ENCODE measurements at places on chromosomes 7 and 10.

DNA sequence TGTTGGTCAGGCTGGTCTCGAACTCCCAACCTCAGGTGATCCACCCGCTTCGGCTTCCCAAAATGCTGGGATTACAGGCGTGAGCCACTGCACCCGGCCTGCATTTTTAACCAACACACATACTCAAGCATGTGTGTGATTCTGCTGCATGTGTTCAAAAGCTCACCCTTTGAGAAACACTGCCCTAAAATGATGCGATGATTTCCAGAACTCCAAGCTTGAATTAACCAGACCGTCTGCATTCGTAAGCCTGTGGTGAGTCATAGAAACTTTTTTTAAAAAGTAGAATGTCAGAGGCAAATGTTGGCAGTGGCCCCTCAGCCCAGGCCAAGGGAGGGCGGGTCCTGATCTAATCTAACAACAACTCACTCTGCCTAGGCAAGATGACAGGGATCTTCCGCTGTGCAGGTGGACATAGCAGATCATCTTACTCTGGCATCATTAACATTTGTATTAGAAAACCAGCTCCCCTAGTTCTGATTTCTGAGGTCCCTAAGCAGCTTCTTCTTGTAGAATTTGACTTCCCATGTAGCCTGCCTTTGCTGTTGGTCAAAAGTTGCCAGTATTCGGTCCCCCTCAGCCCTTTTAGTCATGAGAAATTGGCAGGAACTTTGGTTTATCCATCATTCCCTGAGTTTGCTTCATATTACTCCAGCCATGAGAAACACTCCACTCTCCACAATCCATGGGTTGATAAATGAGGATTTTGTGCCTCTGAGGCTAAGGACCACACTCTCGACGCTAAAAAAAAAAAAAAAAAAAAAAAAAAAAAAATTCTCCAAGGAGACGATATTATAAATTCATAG lies 190.4 kb downstream of the SKIDA1 start:
- H3K36me3 ChIP-seq = no peaks in the 10 kb centered on the region
- DNase-seq = peak; percentile 80
- H3K27ac ChIP-seq = peak overlapping the region; percentile 67
- H3K4me1 ChIP-seq = peaks cover 32% of the 10 kb centered on the region

GRCh38 chr10:78442836-78443550 lies 409.3 kb downstream of the RPS24 start:
- H3K27ac ChIP-seq = no peak overlapping the region
- no peak overlapping the region for H3K4me3 ChIP-seq
- H3K4me1 ChIP-seq = no peaks in the 10 kb centered on the region
- H3K36me3 ChIP-seq = no peaks in the 10 kb centered on the region
- no peak for DNase-seq
- no peaks in the 10 kb centered on the region for H3K27me3 ChIP-seq

DNA sequence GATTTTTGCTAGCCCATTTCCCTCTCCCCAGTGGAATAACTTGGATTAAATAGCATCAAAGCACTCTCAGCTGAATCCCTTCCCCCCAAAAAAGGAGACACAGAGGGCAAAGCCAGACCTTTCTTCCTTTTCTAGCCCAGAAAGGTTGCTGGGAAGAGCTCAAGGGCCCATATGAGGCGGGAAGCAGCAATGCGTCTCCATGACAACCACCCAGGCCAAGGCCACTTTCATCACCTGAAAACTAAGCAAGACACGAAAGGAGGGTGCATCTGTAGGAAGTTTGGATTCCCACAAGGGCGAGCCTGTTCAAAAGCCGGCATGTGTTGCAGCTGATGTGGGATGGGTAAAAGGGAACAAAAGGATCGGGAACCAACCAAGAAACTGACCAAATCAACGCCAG lies 229.1 kb downstream of the PLXNA4 start:
- DNase-seq = no peak
- H3K36me3 ChIP-seq = no peaks in the 10 kb centered on the region
- no peaks in the 10 kb centered on the region for H3K4me1 ChIP-seq
- H3K27me3 ChIP-seq = peaks cover 16% of the 10 kb centered on the region
- no peak overlapping the region for H3K27ac ChIP-seq
- H3K4me3 ChIP-seq = no peak overlapping the region

- H3K4me3 ChIP-seq = no peak overlapping the region
- no peaks in the 10 kb centered on the region for H3K36me3 ChIP-seq
- H3K27me3 ChIP-seq = no peaks in the 10 kb centered on the region
- DNase-seq = no peak
- H3K4me1 ChIP-seq = no peaks in the 10 kb centered on the region
Measured at GRCh38 chr10:11153766-11154165, 136.1 kb downstream of the CELF2 start.

- no peaks in the 10 kb centered on the region for H3K4me1 ChIP-seq
- no peaks in the 10 kb centered on the region for H3K36me3 ChIP-seq
- no peak overlapping the region for H3K27ac ChIP-seq
- H3K4me3 ChIP-seq = no peak overlapping the region
- H3K27me3 ChIP-seq = peaks cover 6% of the 10 kb centered on the region
Measured at GRCh38 chr7:142300689-142301088, 42.8 kb upstream of the PRSS58 start.

DNA sequence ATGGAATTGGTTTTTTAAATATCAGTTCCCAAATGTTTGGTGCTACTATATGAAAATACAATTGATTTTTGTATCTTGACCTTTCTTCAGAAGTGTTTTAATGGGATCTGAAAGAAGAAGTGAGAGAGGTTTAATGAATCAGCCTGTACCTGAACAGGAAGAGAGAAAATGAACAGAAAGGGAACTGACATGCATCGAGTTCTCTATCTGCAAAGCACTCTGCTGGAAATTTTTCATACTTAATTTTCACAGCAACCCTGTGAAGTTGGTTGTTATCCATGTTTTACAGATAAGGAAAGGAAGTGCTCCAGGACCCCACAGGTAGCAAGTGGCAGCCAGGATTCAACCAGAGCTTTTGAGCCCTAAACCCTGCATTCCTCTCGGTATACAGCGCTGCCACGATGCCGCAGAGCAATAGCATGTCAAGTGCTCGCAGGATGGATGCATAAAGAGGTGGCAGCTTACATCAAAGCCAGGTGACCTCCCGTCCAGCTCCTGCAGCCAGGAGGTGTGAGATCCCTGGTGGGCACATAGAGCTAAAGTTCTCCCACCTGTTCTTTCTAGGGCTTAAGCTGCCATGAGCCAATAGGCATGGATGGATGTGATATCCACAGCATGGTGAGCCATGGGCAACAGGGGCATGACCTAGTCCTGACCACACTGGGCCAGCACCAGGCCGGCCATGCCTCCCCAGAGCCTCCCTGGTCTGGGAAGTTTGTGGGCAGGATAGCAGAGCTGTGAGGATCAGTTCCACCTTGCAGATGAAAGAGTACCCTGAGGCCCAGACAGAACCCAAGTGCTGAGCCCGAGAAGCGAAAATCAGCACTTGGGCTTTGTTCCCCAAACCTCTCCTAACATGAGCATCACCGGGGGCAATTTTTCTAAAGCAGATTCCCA lies 57.2 kb downstream of the CALML3 start:
- H3K27ac ChIP-seq = no peak overlapping the region
- DNase-seq = no peak
- peaks cover 31% of the 10 kb centered on the region for H3K4me1 ChIP-seq
- no peak overlapping the region for H3K4me3 ChIP-seq
- no peaks in the 10 kb centered on the region for H3K27me3 ChIP-seq

- H3K4me3 ChIP-seq = no peak overlapping the region
- H3K36me3 ChIP-seq = peaks cover 1% of the 10 kb centered on the region
- peak overlapping the region; percentile 2 for H3K27ac ChIP-seq
- peaks cover 7% of the 10 kb centered on the region for H3K4me1 ChIP-seq
Measured at GRCh38 chr7:99314504-99314903, 11.2 kb upstream of the ARPC1A start.

DNA sequence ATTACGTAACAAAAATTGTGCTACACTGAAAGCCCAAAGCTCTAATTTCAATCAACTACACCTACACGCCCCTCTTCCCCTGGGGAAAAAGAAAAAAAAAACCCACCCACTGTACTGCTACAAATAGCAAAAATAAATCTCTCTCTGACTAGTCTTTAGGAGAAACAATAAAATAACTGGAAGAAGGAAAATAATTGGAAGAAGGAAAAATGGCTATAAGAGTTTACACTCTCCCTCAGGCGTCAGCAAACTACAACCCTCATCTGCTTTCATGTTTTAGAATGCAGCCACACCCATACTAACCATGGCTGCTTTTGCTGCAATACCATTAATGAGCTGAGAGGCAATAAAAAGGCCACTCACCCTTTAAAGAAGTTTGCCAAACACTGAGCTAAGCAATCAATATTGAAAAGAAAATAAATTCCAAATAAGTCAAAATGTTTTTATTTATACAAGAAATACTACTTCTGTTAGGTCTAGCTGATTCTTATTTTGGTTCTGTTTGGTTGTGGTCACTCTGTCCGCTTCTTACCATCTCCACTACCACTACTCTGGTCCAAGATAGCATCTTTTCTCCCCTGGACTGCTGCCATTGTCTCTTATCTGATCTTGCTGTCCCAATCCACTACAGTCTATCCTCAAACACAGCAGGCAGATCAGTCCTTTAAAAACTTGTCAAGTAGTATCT lies 3.8 kb downstream of the MINDY3 start:
- H3K27me3 ChIP-seq = no peaks in the 10 kb centered on the region
- no peak overlapping the region for H3K4me3 ChIP-seq
- no peak overlapping the region for H3K27ac ChIP-seq
- peaks cover 12% of the 10 kb centered on the region for H3K4me1 ChIP-seq
- H3K36me3 ChIP-seq = no peaks in the 10 kb centered on the region

DNA sequence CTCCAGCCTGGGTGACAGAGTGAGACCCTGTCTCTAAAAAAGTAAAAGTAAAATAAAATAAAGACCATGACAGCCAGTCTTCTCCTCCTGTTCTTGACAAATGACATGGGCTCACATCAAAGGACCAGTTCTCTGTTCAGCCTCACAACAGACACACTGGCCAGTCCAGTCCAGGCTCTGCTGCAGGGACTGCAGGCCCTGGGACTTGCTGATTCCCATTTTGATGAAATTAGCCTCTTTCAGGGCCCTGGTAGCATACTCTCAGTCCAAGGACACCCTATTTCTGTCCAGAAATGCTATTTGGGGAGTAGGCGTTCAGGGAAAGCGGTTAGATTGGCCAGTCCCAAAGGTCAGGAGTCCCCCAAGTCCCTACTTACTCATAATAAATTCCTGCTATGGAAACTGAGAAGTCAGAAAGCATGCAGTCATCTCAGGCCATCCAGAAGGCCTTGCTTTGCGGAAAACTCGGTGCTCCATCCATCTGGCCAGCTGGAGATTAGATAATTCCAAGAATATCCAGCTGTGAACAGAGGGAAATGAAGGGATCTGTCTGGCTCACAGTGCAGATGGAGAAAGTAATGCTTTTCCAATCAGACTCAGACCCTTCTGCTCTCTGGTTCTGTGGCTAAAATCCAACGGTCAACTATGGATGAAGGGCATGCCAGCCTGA lies 74.4 kb downstream of the RAB11FIP2 start:
- no peak overlapping the region for H3K4me3 ChIP-seq
- H3K4me1 ChIP-seq = no peaks in the 10 kb centered on the region
- no peaks in the 10 kb centered on the region for H3K27me3 ChIP-seq
- DNase-seq = no peak
- no peaks in the 10 kb centered on the region for H3K36me3 ChIP-seq

- H3K4me1 ChIP-seq = peaks cover 19% of the 10 kb centered on the region
- H3K36me3 ChIP-seq = no peaks in the 10 kb centered on the region
- peaks cover 13% of the 10 kb centered on the region for H3K27me3 ChIP-seq
- DNase-seq = no peak
Measured at GRCh38 chr10:89206402-89207180, 526 bp downstream of the CH25H start.

DNA sequence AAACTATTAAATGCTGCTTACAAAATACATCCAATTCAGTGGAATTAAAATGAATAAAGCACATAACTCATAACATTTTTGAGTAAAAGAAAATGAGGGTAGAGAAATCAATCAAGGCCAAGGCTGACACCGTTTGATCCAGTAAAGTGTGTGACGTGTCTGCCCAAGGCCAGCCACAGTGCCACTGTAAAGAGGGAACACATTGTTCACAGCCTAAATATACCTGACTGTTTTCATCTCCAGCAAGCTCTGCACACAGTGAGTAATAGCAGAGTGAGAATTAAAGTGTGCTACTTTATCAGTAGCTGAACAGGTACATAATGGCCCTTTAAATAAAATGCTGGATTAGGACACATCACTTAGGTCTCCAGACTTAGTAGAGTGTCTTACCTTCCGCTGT lies 130.8 kb upstream of the DPP6 start:
- no peak for DNase-seq
- no peaks in the 10 kb centered on the region for H3K27me3 ChIP-seq
- H3K27ac ChIP-seq = no peak overlapping the region
- H3K4me3 ChIP-seq = no peak overlapping the region
- no peaks in the 10 kb centered on the region for H3K4me1 ChIP-seq
- H3K36me3 ChIP-seq = no peaks in the 10 kb centered on the region

- DNase-seq = no peak
- H3K4me3 ChIP-seq = no peak overlapping the region
- no peaks in the 10 kb centered on the region for H3K36me3 ChIP-seq
Measured at GRCh38 chr10:11003679-11004078, 14.0 kb upstream of the CELF2 start.

DNA sequence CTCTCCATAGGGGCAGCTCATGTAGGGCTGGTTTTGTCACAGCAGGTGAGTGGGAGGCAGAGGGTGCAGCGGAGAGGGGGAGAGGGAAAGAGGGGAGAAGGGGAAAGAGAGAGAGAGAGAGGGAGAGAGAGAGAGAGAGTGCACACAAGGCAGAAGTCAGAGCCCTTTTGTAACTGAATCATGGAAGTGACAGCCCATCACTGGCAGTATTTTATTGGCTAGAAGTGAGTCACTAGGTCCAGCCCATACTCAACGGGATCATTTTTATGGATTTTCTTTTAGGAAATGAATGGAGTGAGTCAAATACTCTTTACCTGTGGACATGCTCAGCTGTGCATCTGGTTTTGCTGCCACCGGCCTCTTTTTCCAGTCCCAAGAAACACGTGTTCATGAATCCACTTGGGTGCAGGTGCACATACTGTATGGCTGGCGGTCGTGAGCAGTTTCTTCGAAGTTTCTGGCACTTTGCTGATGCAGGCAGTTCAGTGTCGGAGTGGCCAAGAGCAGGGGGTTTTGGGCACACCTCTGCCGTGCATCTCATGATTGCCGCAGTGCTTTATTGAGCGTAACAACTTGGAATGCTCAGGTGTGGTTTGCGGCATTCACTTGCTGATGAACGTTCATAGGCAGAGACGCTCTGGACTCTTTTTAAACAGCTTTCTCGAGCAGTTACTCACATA lies 40.3 kb downstream of the DOCK1 start:
- no peak overlapping the region for H3K27ac ChIP-seq
- no peak overlapping the region for H3K4me3 ChIP-seq
- H3K36me3 ChIP-seq = peaks cover 6% of the 10 kb centered on the region
- no peak for DNase-seq

DNA sequence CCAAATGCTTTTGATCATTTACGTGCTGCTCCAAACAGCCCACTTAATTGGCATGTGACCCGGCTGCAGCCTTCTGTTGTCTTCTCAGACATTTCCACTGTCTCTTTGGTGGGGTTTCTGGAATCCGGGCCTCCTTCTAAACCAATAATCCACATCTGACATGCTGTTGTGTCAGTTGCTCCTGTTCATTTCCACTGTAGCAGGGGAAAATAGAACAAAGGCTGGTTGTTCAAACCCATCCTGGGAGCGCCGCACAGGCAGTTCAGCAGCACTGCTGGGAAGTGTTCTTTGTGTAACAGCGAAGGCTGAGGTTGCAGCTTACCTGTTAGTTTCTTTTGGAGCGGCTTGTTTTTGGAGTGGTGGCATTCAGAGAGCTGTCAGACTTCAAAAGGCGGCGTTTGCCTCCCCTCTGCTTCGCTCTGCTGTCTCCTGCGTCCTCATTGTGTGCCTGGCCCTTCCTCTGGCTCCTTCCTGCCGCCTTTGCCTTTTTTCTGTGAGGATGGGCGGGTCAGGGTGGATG lies 149.4 kb downstream of the SNX10 start:
- H3K4me1 ChIP-seq = no peaks in the 10 kb centered on the region
- H3K27ac ChIP-seq = no peak overlapping the region
- no peaks in the 10 kb centered on the region for H3K36me3 ChIP-seq
- H3K4me3 ChIP-seq = no peak overlapping the region
- DNase-seq = no peak
